ENCODE measurements at places on chromosomes 7 and 10.

DNA sequence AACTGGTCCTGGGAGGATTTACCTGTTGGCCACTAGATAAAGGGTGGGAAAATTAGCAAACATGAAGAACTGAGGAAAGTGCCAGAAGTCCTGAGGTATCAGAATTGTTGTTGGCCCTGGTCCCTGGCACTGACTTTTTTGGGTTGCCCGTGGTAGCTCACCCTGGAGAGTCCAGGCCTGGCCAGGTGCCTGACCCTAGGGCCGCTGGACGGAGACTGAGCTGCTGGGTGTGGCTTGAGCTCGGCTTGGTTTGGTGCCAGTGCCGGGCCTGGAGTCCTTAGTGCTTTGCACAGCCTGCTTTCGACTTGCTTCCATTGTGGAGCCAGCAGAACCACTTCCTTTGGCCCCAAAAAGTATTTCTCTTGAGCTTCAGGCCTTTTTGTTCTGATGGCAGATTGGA is 12.9 kb downstream of the MDH2 start:
- DNase-seq = no peak

GRCh38 chr10:91103384-91104192 is 116.9 kb upstream of the PCGF5 start:
- DNase-seq = no peak

DNA sequence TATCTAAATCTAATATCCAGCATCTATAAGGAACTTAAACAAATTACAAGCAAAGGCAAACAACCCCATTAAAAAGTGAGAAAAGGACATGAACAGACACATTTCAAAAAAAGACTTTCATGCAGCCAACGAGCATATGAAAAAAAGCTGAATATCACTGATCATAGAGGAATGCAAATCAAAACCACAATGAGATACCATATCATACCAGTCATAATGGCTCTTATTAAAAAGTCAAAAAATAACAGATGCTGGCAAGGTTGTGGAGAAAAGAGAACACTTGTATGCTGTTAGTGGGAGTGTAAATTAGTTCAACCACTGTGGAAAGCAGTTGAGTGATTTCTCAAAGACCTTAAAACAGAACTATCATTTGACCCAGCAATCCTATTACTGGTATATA is 334.4 kb upstream of the CACNA2D1 start:
- DNase-seq = no peak

- DNase-seq = no peak
These were observed 162.8 kb upstream of the KCND2 start for GRCh38 chr7:120110169-120110568.

GRCh38 chr7:101882595-101883564 is 65.5 kb downstream of the CUX1 start:
- DNase-seq = no peak

DNA sequence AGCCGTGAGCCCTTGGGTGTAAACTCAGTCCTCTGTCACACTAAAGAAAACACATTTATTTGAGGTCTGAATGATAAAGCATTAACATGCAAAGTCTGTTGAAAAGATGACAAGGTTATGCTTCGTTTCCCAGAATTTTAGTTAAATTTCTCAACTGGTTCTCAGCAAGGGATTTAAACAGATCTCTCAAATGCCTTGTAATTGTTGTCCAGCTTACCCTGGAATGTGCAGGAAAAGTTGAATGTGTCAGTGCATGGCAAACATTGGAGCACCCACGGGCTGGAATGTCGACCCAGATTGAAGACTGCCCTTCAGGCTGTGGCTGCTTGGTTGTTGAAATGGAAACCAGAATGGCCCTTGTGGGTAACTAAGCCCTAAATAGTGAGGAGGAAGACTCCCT is 191.8 kb downstream of the TRIL start:
- DNase-seq = no peak

DNA sequence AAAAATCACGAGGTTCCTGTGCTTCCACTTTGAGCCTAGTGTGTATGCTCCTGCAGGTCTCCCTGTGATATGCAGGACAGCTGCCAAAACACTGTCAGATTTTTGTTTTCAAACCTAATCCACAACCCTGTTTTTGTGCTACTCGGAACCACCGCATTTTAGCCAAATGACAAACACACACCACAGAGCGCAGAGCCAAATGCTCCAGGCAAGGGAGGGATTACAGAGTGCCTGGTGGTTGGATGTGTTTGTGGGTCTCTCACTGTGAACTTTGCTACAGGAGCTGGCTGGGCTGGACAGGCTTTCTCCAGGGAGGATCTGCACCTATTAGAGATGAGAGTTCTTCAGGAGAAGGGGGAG is 5.7 kb upstream of the RBM28 start:
- no peak for DNase-seq

GRCh38 chr7:135361788-135362187 is 128.2 kb downstream of the STRA8 start:
- no peak for DNase-seq

DNA sequence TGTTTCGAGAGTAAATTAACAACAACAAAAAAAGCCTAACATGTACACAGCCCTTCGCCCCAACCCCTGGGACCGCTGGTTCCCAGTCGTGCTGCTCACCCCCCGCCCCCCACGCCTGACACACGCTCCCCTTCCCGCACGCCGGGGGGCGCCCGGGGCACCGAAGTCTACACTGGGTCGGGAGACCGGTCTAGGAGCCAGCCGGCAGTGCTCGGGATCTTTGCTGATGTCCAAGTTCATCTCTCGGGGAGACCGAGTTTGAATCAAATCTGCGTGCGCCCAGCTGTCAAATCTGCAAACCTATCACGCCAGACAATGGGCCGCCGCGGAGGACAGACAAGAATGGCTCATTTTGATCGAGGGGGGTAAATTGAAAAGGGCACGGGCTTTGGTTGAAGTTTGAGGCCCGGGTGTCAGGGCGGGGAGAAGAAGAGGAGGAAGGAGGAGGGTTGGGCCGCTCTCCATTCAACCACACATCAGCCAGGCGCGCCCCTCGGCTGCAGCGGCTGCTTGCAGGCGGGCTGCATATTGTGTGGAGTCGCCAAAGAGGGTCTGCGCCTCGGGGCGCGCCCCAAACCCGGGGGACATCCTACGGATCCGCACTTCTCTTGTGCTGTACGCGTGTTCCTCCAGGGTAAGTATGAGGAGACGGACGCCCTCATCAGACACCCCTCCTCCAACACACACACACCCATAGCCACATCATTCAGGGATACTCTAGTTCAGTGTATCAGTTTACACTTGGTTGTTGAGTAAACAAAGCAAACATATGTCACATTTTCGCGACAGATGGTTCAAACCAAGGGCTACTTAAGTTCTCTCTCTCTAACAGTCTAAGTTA is 1.3 kb upstream of the GFRA1 start:
- no peak for DNase-seq

DNA sequence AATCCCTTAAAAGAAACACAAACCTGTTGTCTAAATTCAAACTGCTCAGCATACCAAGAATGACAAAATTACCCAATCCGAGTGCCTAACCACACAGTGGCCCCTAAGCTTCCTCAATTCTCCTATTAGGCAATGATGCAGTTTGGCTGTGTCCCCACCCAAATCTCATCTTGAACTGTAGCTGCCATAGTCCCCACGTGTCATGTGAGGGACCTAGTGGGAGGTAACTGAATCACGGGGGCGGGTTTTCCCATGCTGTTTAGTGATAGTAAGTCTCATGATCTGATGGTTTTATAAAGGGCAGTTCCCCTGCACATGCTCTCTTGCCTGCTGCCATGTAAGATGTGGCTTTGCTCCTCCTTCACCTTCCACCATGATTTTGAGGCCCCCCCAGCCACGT is 21.9 kb downstream of the PSAP start:
- DNase-seq = no peak

- no peak for DNase-seq
These were observed 203.1 kb downstream of the TPK1 start for GRCh38 chr7:144632724-144633123.

DNA sequence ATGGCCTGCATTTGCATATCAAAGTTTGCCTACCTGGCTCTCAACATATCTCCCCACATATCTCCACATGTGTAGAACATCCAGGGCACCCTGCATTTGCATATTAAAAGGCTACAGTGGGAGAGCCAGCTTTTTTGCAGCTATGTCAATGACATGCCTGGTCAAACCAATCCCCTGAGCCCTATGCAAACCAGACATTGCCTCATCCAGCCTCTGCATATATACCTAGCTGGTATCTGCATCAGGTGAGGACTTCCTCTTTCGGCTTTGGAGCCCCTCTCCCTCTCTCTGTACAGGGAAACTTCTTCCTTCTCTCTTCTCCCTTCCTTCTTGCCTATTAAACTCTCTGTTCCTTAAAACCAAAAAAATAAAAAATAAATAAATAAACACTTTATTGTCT is 142.7 kb upstream of the STEAP4 start:
- no peak for DNase-seq

GRCh38 chr7:25028370-25029021 is 48.5 kb upstream of the OSBPL3 start:
- peak; percentile 46 for DNase-seq
